ENCODE measurements at places on chromosomes 6 and 20.

DNA sequence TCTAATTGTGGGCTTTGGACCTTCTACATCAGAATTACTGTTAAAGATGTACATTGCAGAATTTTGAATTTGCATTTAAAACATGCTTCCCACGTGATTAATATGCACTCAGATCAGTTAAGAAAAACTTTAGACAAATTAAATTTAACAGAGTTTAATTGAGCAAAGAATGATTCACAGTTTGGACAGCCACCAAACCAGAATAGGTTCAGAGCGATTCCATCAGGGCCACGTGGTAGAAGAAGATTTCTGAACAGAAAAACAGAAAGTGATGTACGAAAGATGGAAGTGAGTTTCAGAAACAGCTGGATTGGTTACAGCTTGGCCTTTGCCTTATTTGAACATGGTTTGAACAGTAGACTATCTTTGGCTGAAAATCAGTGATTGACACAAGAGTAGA is 704.2 kb upstream of the MAP3K7 start:
- DNase-seq = no peak

DNA sequence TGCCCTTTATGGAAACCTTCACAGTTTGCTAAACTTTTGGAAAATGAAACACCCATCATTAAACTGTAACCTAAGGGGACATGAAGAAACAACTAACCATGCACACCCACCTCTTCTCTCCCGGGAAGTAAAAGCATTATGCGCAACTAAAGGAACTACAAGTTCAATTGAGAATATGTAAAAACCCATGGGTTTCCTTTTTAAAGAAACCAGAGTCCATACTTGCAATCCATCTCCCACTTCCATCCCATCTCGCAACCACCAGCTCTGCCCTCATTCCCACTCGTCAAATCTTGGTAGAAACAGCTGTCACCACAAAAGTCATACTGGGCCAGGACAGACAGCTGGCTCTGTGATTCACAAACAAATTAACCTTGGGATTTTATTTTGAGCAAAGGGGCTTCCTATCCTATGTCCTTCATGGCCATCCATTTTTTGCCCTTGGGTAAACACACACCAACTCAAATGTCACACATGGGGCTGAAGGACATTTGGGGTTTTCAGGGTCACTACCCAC is 81.5 kb downstream of the HAO1 start:
- DNase-seq = no peak

GRCh38 chr6:22025468-22026163 is 271.2 kb downstream of the PRL start:
- no peak for DNase-seq

GRCh38 chr6:52820198-52820597 is 16.6 kb upstream of the GSTA1 start:
- no peak for DNase-seq

DNA sequence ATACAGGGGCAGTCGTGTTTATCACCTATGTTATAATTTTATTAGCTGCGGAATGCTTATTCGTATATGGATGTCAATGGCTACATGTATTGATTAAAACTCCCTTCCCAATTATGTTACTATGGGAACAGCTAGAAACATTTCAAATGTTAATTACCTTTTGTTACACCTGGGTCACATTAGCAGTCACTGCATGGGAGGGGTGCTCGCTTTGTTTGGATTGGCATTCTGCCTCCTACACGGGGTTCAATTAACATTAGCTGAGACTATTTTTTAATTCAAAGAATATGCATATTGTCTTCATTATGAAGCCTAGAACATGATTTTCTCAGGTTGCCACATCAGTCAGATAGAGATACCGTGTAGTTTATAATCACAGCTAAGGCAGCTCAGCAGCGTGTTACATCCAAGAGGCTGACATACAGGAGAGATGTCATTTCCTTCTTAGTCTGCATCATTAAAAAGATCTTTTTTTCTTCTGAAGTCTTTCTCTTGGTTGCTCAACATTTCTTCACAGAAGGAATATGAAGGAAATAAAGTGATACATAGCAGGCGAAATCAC is 76.2 kb upstream of the RPS6KA2 start:
- DNase-seq = no peak

- no peak for DNase-seq
These were observed 39.5 kb upstream of the ADGRF5 start for GRCh38 chr6:46961232-46961631.

GRCh38 chr20:32886652-32887051 is 27.9 kb downstream of the EFCAB8 start:
- DNase-seq = no peak

DNA sequence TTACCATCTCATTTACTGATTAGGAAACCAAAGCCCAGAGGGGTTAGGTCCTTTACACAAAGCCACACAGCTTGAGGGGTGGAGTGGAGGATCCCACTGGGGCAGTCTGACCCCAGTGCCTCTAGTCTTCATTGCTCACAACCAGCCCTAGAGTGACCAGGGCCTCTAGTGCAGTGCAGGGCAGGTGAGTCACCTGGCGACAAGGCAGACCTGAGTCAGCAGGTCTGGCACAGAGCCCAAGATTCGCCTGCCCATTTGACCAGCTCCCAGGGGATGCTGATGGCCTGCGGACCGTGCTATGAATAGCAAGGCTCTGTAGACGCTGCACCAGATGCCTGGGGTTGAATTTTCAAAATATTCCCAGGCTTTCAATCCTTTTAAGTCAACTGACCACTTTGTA is 29.9 kb downstream of the CDH26 start:
- peak; percentile 62 for DNase-seq

DNA sequence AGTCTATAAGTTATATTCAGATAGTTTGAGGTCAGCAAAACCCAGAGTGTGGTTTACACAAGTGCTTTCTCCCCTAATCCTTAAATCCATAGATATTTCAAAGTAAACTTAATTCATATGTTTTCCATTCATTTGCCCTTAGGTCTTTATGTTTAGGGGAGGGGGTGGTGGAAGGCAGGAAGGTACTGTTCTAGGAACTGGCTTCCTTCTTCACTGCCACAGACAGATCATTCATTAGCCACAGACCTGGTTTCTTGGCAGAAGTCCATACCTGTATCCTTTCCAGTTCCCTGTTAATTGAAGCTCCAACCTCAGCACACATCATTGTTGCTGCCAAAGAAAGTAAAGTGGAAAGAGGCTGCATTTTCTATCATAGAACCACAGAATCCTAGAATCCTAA is 123.0 kb downstream of the AIG1 start:
- DNase-seq = no peak

- no peak for DNase-seq
These were observed 230.4 kb upstream of the CST7 start for GRCh38 chr20:24718696-24719095.

DNA sequence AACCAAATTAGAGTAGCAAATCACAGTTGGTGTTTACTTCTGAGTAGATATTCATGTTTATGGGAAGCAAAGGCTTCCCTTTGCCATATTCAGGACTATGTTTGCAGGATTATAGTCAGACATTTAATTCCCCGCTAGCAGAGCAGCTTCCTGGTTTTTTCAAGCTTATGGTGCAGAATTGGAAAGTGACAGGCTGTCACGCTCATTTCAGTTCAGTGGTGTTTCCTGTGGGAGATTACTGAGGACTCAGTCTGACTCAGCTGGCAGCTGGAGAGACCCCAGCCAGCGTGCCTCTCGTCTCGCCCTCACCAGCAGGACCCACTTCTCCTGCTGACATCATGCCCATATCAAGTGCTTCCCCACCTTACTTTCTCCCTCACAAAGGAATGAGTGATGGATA is 85.1 kb downstream of the LYRM2 start:
- DNase-seq = no peak

- DNase-seq = peak; percentile 26
These were observed 39.2 kb downstream of the KCNK5 start for GRCh38 chr6:39189915-39190544.

DNA sequence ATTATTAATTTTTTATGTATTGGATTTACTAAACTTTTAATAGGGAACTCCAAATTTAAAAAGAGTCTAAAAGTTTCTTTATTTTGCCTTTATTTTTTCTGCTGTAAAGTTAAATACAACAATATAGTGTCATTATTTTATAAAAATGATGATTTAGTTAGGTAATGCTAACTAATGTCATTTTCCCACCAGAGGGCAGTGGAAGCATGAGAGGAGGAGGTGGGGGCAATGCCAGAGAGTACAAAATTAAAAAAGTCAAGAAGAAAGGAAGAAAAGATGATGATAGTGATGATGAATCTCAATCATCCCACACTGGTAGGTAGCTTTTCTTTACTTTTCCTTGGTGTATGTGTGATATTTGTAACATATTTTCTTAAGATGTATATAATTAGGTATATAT is 20.2 kb upstream of the FHL5 start:
- peak; percentile 31 for DNase-seq

GRCh38 chr20:20711413-20711812 is 1.0 kb downstream of the RALGAPA2 start:
- no peak for DNase-seq

GRCh38 chr6:26156850-26157250 is 69.6 kb downstream of the HFE start:
- no peak for DNase-seq

- no peak for DNase-seq
These were observed 54.4 kb downstream of the TGM2 start for GRCh38 chr20:38110525-38111178.

- no peak for DNase-seq
These were observed 181.0 kb downstream of the ZFP64 start for GRCh38 chr20:52010541-52010940.

GRCh38 chr6:47111685-47112084 is 69.6 kb upstream of the ADGRF1 start:
- DNase-seq = peak; percentile 20

- no peak for DNase-seq
These were observed 92.5 kb upstream of the MLIP start for GRCh38 chr6:54018722-54019121.

- DNase-seq = peak; percentile 21
These were observed at the start of gene PXDC1 for GRCh38 chr6:3751077-3751729. Gene PXDC1 (minus strand): TSS chr6:3751713. CDS start chr6:3751531, 182 bp downstream.

DNA sequence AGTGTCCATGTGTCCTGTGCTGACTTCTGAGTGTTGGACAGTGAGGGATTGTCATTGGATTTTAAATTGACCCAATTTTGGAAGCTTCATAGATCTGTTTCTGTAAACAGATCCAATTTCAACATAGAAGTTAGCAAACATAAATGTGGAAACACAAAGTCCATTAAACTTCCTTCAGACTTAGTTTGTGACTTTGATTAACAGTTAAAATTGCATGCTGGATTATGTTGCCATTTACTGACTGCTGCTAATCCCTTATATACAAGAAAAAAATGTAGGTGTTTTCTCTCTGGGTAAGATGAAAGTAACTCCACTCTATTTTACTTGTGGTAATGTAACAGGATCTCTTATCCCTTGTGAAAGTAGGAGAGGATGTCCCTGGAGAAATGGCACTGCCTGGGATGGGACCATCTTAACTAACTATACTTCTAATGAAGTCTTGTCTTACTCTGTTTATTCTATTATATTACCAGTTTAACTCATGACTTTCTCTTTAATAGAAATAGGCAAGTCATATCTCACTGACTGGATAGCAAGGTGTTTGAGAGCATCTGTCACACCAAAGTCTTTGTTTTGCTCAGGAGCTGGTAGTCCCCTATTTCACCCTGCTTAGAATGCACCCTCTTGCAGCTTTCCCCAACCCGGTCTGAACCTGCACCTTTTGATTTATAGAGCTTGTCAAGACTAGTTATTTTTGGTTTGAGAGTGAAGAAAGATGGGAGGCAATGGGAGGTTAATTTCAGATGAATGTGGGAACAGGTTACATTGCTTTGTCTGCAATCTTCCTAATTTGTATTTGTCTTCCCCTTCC is 7.2 kb downstream of the TPX2 start:
- DNase-seq = no peak

DNA sequence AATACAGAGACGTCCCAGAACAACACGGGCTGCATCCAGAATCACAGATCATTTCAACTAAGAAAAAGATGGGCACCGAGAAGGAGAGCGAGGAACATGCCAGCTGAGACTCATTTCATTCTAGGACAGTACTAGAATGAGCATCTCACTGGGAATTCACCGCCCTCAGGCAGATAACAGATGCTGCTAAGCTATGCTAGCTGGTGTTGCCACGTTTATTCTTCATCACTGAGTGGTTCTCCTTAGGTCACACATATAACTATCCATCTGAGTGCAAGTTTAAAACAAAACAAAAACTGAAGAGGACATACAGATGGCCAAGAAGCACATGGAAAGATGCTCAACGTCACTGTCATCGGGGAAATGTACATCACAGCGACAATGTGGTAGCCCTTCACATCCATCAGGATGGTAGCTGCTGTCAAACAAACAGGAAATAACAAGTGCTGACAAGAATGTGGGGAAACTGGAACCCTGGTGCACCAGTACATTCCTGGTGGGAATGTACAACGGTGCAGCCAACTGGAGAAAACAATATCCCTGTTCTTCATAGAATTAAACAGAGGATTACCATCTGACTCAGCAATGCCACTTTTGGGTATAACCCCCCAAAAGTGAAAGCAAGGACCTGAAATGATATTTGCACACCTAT is 97.6 kb downstream of the SLC22A23 start:
- no peak for DNase-seq

GRCh38 chr6:86961455-86962200 is 24.3 kb downstream of the HTR1E start:
- no peak for DNase-seq

- no peak for DNase-seq
These were observed 50.4 kb downstream of the TCP11 start for GRCh38 chr6:35090734-35091133.

- DNase-seq = peak; percentile 71
These were observed 12.7 kb upstream of the BAK1 start for GRCh38 chr6:33592595-33593413.

DNA sequence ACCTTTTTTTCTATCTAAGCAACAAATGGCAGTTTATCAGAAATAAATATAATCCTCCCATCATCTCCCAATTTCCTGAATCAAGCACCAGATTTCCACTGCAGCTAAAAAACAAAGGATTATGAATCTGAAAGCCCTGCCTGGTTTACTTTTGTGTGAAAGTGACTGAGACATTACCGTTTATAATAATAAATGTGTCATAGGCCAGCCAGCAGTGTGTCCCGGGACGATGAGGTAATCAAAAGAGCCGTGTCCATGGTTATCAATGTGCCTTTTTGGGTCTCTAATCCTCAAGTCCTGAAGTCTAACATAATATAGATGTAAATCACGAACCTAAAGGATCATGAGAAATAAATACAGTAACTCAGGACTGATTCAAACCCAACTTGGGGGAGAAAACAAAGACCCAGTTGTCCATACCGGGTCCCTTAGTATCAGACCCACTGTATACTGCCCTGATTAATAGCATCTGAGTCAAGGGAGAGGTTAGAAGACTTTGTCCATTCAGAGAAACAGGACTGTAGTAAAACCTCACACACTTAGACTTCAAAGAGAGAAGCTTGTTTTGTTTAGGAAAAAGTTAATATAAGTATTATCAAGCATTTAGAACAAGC is 149.1 kb downstream of the SASH1 start:
- DNase-seq = no peak

DNA sequence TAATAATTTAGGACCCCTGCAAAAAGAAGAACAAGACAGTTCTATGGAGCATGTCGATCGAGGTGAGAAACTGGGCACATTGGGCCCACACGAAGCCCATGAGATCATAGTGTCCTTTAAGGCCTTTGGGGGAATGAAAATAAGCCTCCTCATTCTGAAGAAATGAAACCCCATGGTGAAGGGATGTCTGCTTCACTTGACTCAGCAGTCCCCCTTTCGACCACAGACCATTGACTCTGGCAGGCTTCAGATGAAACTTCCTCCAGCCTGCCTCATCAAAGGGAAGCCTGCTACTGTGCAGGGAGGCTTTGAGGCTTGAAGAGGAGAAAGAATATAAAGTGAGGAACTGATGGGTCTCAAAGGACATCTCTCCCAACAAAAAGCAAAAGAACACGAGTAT is 144.2 kb upstream of the FBXL4 start:
- no peak for DNase-seq

GRCh38 chr20:49608752-49609670 is 41.1 kb upstream of the PTGIS start:
- peak; percentile 57 for DNase-seq

- DNase-seq = peak; percentile 39
These were observed 21.8 kb upstream of the NAA20 start for GRCh38 chr20:19995220-19995863.

Measured in ACHN (cell line).